ENCODE measurements at places on chromosomes 5 and 9. TPM values are rescaled to one million over a fixed set of nuclear protein-coding genes. Genes with fewer than 3 reads are reported as not detected.
A peak's percentile ranks its signal among the peaks of the same experiment; 100 is the strongest.

The SHISAL2B gene
- total RNA-seq = not detected

The EQTN gene
- total RNA-seq = 0.32 TPM

The RANBP17 gene
- total RNA-seq = 13.9 TPM

The CDKN2B-AS1 gene
- total RNA-seq = 0.55 TPM

- no peak for DNase-seq
These were observed 2.3 kb downstream of the ALAD start for GRCh38 chr9:113398796-113399195.

- no peak for DNase-seq
These were observed 94.3 kb upstream of the OTULINL start for GRCh38 chr5:14486996-14487896.

GRCh38 chr9:109441296-109441695 lies 56.8 kb downstream of the PTPN3 start:
- no peak for DNase-seq

DNA sequence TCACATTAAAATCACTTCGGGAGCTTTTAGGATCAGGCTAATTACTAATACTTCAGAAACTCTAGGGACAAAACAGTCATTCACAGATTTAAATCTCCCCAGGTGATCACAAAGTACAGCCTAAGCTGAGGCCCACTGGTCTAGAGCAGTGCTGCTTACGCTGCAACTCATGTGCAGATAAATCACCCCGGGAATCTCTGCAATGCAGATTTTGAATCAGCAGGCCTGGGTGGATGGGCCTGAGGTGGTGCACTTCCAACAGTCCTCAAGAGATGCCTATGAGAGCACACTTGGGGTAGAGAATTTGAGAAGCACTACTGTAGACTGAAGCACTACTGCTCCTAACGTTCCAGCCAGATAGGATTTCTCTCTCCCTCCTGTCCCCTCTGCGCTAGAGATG lies 28.4 kb downstream of the CSF1R start:
- no peak for DNase-seq

- DNase-seq = peak; percentile 40
These were observed at the start of gene AFAP1L1 for GRCh38 chr5:149271716-149272563. Gene AFAP1L1, plus strand, starts transcription at chr5:149271859. Its CDS starts 110 bp downstream, at chr5:149271969.

DNA sequence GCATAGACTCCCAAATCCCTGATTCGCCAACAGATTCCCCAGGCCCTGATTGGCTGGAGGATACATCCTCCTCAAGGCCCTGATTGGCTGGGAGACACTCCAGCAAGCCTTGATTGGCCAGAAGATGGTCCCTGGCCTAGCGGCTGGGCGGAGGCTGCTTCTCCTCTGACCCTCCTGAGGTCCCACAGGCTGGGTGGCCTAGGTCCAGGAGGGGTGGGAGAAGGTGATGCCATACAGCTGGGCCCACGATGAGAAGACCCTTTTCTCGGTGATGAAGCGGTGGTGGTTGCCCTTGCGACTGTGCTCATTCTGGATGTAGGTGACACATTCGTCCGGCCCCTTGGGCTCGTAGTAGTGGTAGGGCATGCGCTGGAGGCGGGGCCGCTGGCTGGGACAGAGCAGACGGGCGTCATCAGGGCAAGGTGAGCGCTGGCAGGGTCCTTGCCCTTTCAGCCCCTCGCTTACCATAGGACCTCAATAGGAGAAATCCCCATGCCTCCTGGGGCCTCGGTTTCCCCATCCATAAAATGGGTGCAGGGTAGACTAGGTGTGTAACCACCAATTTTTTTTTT lies 9.0 kb upstream of the AK1 start:
- DNase-seq = no peak

DNA sequence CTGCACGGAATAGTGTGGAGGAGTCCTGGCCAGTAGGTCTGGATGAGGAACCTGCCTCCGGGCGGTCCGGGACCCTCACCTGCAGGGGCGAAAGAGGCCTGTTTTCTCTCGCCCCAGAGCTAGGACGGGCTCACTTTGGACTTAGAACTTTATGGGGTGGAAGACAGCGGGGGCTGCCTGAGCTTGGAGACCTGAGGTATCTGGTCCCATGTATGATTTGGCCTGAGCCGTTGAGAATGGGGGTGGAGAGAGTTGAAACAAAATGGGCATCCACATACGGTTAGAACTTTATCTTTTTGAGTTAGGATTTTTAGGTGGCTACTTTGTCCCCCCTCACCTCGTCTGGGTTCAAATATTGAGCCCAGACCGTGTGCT lies 681 bp upstream of the ETF1 start:
- no peak for DNase-seq

- DNase-seq = no peak
These were observed 24.8 kb upstream of the CTNNAL1 start for GRCh38 chr9:109037946-109038715.

DNA sequence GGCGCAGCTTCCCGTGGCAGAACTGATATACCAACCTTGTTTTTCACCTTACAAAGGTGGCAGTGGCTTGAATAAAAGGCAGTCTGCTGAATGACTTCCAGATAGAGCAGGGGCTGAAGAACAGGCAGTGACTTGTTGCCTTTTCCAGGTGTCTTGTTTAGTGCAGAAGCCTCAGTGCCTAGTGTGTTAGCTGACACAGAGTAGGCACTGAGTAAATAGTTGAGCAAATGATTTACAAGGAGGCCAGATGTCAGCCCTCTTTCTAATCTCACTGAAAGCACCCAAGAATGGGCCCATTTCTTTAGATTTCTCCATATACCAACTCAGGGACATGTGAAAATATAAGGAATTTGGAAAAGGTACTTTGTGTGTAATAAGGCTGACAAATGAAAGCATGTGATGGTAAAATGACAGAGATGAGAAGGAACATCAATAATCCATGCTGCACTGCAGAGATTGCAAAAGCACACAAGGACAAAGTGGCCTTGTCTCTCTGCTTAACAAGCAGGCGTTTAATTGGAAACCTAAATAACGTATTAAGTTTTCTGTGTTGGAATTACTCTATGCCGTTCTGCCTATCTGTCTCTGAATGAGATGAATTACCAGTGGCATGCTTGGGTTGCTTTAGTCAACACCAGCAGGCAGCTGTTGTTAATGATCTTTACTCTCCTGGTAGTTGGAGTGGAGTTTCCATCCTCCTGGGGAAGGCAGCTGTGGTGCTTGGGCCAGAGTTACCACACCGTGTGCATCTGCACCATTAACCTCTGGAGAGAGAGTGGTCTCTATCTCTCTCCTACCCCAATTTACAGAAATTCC lies 360.1 kb upstream of the C9orf72 start:
- DNase-seq = no peak

Measured in mucosa of gallbladder (tissue), 1 donor.